Skeletal muscle cell (primary cell): ENCODE measurements at places on chromosomes 2 and 18.

GRCh38 chr2:10232096-10232815 is 70.4 kb upstream of the HPCAL1 start:
- DNase-seq = no peak

DNA sequence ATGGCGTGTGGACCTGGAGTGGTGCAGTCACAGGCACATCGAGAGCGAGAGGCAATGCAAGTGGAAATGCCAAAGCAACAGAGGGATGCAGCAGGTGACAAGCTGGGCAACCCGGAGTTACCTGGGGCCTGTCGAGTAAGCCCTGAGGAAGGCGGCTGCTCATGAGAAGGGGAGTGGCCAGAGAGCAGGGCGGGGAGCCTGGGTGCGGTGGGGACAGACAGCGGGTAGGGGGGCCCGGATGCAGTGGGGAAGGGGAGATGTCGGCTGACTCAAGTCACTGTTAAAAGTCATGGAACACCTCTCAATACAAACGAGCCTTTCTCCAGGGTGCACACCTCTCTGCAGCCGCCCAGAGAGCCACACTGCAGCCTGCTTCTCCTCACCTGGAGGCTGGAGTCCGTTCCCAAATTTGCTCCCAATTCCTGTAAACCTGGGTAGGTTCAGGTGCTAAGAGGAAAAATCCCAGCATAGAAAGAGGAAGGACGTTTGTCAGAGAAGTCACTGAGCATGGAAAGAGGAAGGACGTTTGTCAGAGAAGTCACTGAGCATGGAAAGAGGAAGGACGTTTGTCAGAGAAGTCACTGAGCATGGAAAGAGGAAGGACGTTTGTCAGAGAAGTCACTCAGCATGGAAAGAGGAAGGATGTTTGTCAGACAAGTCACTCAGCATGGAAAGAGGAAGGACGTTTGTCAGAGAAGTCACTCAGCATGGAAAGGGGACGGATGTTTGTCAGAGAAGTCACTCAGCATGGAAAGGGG is 71.7 kb upstream of the TWIST2 start:
- no peak for DNase-seq

DNA sequence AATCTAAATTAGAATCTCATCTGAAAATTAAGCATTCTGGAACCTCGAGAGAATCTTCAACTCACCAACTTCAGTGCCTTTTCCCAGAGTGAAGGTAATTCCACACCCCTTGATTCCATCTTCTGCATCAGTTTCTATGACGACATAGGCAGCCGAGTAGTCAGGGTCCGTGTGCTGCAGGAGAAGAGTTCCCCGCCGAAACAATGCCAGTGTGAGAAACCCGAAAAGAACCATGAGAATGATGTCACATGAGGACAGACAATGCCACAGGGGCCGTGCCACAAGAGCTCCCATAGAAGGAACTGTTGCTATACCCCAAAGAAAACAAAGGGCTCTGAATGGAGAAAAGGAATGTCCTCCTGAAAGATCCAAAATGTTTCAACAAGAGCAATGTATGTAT is 6.0 kb downstream of the ENOSF1 start:
- DNase-seq = no peak

GRCh38 chr18:48835119-48835518 is 115.6 kb downstream of the SMAD7 start:
- no peak for DNase-seq

- no peak for DNase-seq
These were observed 1434.4 kb downstream of the LRP1B start for GRCh38 chr2:140696449-140696848.
